ENCODE measurements at places on chromosomes 5 and 9. TPM values are rescaled to one million over a fixed set of nuclear protein-coding genes. Genes with fewer than 3 reads are reported as not detected.
A peak's percentile ranks its signal among the peaks of the same experiment; 100 is the strongest.

The ZFP2 gene
- total RNA-seq, result 2.2 TPM

The OBP2B gene
- not detected for total RNA-seq

- DNase-seq, result no peak
These were observed 52.1 kb downstream of the GRIA1 start for GRCh38 chr5:153542536-153542935.

GRCh38 chr5:174777111-174777510 lies 52.7 kb downstream of the MSX2 start:
- no peak for DNase-seq

The HSD17B4 gene
- total RNA-seq, result 161 TPM

The AGXT2 gene
- not detected for total RNA-seq

DNA sequence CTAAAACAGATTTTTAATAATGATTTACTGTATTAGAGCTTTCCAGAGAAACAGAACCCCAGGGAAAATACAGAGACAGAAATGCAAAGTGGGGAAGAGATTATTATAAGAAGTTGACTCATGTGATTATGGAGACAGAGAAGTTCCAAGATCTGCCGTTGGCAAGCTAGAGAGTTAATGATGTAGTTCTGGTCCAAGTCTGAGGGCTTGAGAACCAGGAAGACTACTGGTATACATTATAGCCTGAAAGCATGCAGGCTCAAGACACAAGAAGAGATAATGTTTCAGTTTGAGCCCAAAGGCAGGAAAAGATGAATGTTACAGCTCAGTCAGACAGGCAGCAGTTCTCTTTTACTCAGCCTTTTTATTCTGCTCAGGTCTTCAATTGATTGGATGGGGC lies 98.8 kb upstream of the NFIL3 start:
- DNase-seq, result no peak

- no peak for DNase-seq
These were observed 1995.6 kb upstream of the CDH6 start for GRCh38 chr5:29197631-29198454.

DNA sequence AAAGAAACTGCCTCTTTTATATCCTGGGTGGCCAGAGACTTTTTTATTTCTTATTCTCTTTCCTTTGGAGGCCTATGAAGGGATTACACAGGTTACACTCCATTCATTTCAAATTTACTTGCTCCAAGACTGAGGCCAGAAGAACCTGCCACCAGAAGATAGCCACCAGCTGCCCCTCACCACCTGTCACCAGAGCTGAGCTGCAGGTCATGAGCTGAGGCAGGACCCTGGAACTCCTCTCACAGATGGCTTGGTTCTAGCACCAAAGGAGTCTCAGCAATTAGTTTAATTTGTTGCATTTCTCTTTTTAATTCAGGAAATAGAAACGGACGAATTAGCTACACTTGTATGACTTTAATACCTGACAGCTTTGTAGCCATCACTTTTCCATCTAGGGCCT lies 313.9 kb downstream of the SPOCK1 start:
- no peak for DNase-seq

GRCh38 chr9:19935422-19935821 lies 146.6 kb upstream of the SLC24A2 start:
- DNase-seq, result no peak

GRCh38 chr5:75677607-75678006 lies 39.6 kb downstream of the POC5 start:
- DNase-seq, result no peak

DNA sequence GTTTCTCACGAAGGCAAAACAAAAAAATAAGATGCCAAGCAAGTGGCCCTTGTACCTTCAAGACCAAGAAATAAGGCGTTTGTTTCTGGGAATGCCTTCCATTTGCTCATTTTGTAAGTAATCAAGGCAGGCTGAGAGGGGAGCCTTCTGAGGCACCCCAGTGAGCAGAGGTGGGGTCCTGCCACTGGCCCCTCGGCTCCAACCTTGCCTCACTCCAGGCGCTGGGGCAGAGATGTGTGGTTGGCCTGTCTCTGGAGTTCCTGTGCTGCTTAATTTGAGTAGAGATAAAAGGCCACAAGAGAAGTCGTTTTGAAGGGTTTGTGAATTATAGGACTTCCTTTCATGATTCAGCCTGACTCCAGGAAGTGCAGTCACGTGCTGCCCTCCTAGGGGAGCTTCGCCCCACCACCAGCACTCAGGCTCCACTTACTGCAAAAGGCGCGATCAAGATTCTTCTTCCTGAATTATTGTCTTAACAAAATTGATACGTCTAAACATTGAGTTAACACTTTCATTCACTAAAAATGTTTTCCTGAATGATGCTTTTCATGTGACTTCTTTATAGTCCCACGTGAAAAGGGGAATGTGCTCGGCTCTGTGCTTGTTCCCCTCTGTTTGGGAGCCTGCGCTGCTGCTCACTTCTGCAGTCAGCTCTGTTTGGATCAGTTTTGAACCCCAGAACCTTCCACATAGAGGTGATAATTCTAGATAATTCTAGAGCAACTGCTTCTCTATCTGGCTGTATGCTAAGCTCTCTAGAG lies 13.7 kb downstream of the SYK start:
- no peak for DNase-seq

DNA sequence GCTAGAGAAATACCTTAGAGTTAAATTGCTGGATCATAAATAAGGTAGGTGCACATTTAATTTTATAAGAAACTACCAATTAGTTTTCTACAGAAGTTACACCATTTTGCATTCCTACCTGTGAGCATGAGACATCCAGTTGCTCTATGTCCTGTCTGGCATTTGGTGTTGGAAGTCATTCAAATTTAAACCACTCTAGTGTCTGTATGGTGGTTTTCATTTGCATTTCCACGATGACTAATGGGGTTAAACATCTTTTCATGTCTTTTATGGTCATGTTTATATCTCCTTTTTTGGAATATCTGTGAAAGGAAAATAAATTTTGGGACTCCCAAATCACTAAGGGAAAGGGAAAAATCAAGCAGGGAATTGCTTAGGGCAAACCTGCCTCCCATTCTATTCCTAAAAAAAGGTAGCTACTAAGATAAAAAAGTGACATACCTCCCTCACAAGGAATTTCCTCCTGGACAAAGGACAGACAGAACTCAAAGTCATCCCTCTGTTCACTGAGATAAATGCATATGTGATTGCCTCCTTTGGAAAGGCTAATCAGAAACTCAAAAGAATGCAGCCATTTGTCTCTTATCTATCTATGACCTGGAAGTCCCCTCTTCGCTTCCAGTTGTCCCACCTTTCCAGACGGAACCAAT lies 31.6 kb upstream of the ADCY2 start:
- DNase-seq, result no peak

The ARSI gene
- total RNA-seq, result not detected

The DBH gene
- total RNA-seq, result 1.8 TPM

The MZB1 gene
- not detected for total RNA-seq

- no peak for DNase-seq
These were observed 61.5 kb downstream of the ARSB start for GRCh38 chr5:78923622-78923970.

The GRM6 gene
- not detected for total RNA-seq

DNA sequence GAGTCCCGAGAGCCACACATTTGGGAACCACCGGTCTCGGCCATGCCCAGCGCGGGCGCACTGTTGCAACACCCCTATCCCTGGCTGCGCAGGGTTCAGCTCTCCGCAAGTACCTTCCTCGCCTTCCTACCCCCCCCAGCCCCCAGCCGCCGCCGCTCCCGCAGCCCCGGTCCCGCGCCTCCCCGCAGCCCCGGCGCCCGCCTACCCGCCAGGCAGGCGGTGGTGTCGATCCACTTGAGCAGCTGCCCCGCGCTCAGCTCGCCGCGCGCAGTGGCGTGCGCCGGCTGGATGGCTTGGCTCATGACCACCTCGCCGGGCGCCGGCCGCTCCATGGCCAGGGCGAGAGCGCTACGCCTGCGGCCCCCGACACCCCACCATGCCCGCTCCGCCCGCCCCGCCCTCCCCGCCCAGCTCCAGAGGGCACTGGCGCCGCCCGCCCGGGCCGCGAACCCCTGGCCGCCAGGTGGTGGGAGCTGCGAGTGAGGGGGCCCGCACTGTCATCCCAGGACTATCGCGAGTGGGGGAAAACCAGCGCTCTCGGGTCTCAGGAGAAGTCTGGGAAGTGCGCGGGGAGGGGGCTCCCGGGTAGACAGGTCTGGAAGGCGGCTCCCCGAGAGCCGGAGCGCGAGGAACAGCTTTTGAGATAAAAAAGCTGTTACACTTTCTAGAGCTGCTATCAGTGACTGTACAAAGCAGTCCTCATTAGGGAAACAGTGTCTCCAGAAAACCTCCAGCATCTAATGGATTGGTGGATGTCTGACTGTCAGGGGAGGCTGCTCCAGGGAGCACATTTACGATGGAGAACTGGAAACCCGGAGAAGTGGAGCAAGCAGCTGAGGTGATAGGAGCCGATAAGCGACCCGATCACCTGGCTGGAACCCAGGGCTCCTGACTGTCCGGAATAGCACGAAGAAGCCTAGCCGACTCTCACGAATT lies at the start of gene ACOT12:
TSS of gene ACOT12 (minus strand) at position 352 of the 936 bp plus-strand sequence. CDS start at position 332, 20 bp downstream.
- peak; percentile 62 for DNase-seq

The ACER2 gene
- 30.5 TPM for total RNA-seq

The NREP gene
- 904 TPM for total RNA-seq

DNA sequence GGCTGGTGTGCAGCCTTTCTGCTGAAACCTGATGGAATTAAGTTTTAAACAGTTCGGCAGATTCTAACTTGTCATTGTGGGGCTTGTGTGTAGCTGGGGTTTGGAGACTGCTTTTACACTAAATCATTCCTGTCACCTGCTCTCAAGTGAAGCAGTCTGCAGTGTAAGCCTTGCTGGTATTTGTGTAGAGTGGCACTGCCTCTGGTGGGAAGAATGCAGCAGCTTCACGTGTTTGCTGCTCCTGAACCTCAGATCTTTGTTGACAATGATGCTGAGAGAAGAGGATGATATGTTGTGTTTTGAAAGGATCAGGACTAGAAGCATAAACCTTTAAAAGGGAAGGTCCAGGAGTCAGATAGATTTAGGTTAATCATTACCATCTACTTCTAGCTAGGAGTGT lies 88.1 kb downstream of the KDM4C start:
- DNase-seq, result no peak

The PCDHGA3 gene
- total RNA-seq, result 10.4 TPM

The SELENOP gene
- total RNA-seq, result 0.61 TPM

Data from glutamatergic neuron (in vitro differentiated cells).